Dorsolateral prefrontal cortex (tissue), 122 donors: ENCODE measurements at places on chromosomes 2 and 18.

- DNase-seq, result no peak
Observed at GRCh38 chr2:62477573-62477972, 28.4 kb downstream of the TMEM17 start.

GRCh38 chr2:11319939-11320338, 24.5 kb downstream of the ROCK2 start:
- no peak for DNase-seq

- no peak for DNase-seq
Observed at GRCh38 chr2:236158969-236159777, 9.0 kb downstream of the GBX2 start.

- DNase-seq, result no peak
Observed at GRCh38 chr2:32277363-32277673, 386 bp upstream of the YIPF4 start.

GRCh38 chr18:29326214-29326613, 1149.3 kb upstream of the CDH2 start:
- DNase-seq, result no peak

GRCh38 chr2:8538931-8539621, 142.8 kb upstream of the ID2 start:
- DNase-seq, result no peak

GRCh38 chr2:235936493-235936892, 231.7 kb downstream of the GBX2 start:
- no peak for DNase-seq

GRCh38 chr2:198968545-198968944, 489.2 kb downstream of the SATB2 start:
- DNase-seq, result no peak

DNA sequence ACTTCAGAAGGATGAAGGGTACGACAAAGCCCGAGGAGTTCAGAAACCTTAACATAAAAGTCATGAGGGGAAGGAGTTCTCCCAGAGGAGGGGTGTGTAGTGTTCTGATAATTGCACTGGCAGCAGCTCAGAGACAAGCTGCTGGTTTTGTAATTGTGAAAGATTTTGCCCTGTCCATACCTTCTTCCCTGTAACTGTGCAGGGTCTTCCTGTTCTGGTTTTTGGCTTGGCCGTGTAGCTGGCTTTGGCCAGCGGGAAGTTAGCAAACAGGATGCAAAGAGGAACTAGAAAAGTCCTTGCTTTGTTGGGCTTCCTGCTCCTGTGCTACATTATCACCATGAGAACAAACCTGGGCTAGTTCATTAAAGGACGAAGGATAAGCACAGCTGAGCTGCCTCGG, 160.8 kb downstream of the LPIN1 start:
- no peak for DNase-seq

GRCh38 chr2:151297882-151298281, 8.4 kb upstream of the NMI start:
- no peak for DNase-seq

GRCh38 chr2:120681696-120682288, 53.9 kb upstream of the GLI2 start:
- no peak for DNase-seq

- DNase-seq, result no peak
Observed at GRCh38 chr2:199631129-199631528, 173.4 kb upstream of the SATB2 start.

- no peak for DNase-seq
Observed at GRCh38 chr2:20467789-20468548, 21.1 kb downstream of the RHOB start.

GRCh38 chr2:223433461-223433860, 168.7 kb downstream of the SCG2 start:
- no peak for DNase-seq

- peak; percentile 78 for DNase-seq
Observed at GRCh38 chr2:86020984-86021383, 84.7 kb downstream of the POLR1A start.

GRCh38 chr2:239225871-239226561, 174.8 kb downstream of the HDAC4 start:
- no peak for DNase-seq

DNA sequence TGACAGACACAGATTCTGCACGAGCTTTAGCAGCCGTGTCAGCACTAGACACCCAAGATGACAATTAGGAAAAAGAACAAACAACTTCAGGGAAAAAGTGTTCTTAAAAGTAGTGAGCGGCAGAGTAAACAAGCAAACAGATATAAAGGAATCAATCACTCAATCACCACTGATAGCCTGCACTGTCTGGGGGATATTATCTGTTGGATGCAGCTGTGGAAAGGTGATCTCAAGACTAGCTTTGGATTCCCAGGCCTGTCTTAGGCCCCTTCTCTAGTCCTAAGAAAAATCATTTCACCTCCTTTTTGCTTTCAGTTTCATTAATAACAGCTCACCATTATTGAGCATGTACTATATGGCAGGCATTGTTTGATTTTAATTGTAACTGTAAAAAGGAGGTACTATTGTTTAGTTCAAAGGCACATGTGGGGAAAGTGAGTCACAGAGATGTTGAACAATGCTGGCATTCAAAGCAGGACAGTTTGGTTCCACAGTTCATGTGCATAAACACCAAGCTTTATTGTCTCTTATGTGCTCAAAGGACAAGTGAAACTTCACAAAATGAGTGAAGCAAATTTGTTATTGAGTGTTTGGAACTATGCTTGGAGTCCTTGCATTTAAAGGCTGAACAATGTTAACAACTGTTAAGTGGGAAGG, 147.3 kb upstream of the TCF4 start:
- DNase-seq, result no peak

DNA sequence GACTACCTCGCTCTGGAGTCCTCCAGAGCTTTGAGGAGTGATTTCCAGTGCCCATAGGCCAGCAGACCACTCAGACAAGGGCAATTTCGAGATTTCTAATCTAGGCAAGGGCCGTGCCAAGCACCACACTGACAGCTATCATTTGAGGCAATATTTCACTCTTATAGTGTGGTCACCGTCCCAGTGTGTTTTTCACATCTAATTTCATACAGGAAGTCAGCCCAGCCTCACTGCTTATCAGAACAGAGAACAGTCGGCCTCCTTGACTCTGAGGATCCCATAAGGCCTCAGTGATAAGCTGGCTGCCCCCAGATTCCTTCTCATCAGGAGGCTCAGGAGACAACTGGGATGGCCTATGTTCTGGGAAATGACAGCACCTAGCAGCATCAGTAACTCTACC, 581 bp downstream of the CAPN14 start:
- DNase-seq, result no peak

- DNase-seq, result no peak
Observed at GRCh38 chr2:239800785-239801386, 224.3 kb downstream of the NDUFA10 start.

GRCh38 chr2:52668724-52669123, 1098.9 kb upstream of the CHAC2 start:
- no peak for DNase-seq

- no peak for DNase-seq
Observed at GRCh38 chr2:201137505-201138400, 21.8 kb downstream of the CFLAR start.

- no peak for DNase-seq
Observed at GRCh38 chr2:233317196-233317943, 9.8 kb downstream of the SAG start.

- no peak for DNase-seq
Observed at GRCh38 chr2:203599509-203599908, 64.4 kb upstream of the RAPH1 start.

GRCh38 chr2:200128296-200128695, 172.9 kb downstream of the MAIP1 start:
- no peak for DNase-seq

GRCh38 chr18:22977847-22978701, 44.9 kb downstream of the RBBP8 start:
- DNase-seq, result no peak

DNA sequence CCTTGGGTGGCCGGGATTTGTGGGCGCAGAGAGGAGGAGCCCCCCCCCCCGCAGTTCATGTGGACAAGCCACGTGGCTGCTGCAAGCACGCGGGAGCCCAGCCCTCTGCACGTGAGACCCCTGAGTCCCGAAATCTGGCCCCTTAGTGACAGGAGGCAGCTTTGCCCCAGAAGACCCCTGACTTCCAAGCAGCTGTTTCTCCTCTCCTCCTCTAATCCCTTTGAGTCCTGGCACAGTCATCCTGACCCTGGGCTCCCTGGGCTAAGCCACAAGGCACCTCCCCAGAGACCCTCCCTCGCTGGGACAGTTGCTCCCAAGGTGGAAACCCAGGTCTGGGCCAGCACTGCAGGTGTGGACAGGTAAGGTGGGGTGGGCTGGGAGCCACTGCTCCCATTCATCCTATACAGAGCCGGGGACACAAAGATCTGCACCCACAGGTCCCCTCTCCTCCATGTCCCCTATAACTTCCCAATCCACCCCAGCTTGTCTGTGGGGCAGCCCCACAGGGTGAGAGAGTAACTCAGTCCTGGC, 923 bp downstream of the TEKT4 start:
- DNase-seq, result no peak

DNA sequence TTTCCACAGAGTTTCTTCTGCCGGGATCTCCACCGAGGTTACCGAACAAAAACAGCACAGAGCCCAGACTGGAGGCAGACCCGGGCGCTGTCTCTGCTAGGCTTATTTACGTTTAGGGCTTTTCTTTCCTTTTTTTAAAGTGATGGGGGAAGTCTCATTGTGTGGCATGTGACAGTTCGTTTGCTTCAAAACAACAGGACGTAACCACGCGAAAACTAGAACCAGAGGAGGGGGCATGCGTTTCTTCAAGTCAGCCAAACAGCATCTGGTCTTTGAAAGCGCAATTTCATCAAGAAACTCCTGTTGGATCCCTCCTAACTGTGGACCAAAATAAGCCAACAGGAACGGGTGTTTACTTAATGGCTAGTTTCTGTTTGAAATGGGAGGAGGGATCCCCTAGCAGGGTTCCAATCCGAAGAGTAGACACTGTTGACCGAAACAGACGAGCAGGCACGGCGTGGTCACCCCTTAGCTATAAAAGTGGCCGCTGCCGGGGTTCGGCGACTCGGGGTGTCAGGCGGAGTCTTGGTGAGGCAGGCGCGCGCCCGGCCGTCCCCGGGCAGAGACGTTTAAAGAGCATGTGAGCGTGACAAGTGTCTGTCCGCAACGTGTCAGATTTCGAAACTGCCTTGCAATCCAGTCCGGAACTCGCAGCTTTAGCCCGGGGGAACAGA, 997 bp upstream of the TGIF1 start:
- DNase-seq, result peak; percentile 65

- no peak for DNase-seq
Observed at GRCh38 chr2:177784745-177785067, 287.9 kb downstream of the PDE11A start.
